Hypothalamus (tissue), 51 donors: ENCODE measurements at places on chromosomes 16 and 17.

GRCh38 chr16:56647641-56648431 is 3.9 kb upstream of the MT1B start:
- no peak for DNase-seq

DNA sequence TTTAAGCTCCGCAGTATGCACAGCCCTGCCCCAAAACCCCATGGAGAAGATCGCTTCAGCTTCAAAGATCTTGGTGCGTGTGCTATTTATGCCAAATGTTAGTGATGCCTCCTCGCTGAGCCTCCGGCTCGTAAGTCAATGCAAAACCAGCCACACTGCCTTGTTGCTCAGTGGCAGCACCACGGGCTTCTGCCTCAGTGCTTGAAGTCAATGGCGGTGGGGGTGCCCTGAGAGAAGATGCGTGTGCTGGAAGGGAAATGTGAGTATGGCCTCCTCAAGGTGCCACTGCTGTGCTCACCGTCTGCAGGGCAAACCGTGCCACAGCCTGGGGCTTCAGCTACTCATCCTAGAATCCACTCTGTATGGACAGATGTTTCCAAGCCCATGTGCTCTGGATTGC is 121.9 kb downstream of the XYLT1 start:
- DNase-seq, result no peak

- DNase-seq, result no peak
Observed at GRCh38 chr16:7420079-7420478, 87.4 kb downstream of the RBFOX1 start.

GRCh38 chr17:83136931-83137330 is 57.5 kb downstream of the METRNL start:
- DNase-seq, result no peak

GRCh38 chr16:22070361-22071330 is 21.7 kb upstream of the VWA3A start:
- DNase-seq, result no peak

DNA sequence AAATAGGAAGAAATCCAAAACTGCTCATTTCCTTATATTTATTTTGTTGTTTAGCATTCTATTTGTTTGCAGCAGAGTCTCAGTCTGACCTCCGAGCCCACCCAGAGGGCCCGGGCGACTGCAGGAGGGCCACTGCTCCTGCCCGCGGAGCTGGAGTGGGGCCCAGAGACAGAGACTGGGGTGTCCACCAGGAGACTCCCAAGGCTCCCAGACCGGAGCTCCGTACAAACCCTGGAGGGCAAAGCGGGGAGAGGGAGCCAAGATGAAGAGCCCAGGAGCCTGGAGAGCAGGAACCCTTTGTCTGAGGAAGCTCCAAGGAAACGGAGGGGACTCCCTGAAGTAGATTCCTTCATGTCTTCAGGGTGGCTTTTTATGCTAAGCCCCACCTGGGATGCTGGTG is 57.9 kb downstream of the AXIN2 start:
- no peak for DNase-seq

GRCh38 chr17:82230609-82231311 is 1.9 kb downstream of the SLC16A3 start:
- peak; percentile 25 for DNase-seq

DNA sequence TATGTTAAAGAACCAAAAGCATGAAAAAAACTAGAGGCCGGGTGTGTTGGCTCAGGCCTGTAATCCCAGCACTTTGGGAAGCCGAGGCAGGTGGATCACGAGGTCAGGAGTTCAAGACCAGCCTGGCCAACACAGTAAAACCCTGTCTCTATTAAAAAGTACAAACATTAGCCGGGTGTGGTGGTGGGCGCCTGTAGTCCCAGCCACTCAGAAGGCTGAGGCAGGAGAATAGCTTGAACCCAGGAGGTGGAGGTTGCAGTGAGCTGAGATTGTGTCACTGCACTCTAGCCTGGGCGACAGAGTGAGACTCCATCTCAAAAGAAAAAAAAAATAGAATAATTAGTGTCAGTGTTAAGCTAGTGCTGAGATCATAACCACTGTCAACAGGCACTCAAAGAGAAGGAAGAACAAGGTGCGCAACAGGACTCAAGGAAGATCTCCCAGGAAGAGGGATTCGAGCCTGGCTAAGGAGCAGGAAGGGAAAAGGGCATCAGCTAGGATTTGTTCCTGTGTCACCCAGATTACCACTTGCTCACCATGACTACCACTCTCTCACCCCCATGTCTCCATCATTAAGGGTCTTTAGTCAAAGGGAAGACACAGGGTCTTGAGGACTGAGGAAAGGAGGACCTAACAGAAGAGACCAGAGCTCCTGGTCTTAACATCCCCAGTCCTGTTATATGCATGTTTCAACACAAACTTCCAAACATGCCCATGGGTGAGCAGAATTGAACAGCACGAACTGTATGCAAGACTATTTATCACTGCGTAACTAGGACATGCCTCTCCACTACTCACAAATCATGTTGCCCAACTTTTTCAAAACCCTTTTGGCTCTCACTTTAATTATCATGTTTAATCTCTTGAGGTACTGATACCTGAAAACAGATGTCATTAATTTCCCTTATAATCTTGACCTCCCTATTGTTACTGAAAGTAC is 88.3 kb upstream of the PLEKHM1 start:
- no peak for DNase-seq

DNA sequence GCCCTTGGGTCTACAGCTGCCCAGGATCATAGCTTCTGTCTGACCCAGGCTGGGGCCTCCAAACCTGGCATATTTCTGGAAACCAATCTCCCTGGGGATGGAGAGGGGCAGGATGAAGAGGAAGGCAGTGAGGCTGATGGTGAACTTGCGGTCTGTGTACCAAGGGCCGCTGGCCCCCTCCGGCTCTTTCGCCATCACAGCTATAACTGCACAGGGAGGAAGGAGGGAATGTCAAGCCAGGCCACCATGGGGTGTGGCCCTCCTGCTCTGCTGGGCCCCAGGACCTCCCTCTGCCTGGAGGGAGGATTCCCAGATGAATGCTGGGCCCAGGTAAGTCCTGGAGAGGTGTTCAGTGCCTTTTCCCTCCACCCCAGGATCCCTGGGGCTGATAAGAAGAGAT is 6.3 kb downstream of the SLC38A7 start:
- no peak for DNase-seq

GRCh38 chr17:74325743-74326379 is at the start of gene KIF19:
Gene KIF19 (plus strand): TSS chr17:74326226. CDS start chr17:74326350, 124 bp downstream.
- DNase-seq, result peak; percentile 30

- DNase-seq, result no peak
Observed at GRCh38 chr16:27526180-27526579, 23.5 kb downstream of the GTF3C1 start.

DNA sequence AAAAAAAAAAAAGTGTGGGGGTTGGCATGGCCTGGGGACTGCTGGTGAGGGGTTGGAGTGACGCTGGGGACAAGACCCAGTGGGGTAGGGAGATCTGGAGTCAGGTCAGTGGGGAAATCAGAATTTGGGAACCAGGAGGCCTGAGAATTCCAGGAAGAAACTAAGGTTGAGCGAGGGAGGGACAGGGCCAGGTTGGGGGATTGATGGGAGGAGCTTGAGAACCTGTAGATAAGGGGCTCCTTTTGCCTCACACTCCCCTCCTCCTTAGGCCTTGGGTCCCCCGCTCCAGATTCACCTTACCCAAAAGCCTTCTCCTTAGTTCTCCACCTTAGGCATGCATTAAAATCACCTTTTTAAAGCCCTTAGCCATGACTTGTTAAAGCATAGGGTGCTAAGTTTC is 8.3 kb upstream of the PYDC1 start:
- no peak for DNase-seq

DNA sequence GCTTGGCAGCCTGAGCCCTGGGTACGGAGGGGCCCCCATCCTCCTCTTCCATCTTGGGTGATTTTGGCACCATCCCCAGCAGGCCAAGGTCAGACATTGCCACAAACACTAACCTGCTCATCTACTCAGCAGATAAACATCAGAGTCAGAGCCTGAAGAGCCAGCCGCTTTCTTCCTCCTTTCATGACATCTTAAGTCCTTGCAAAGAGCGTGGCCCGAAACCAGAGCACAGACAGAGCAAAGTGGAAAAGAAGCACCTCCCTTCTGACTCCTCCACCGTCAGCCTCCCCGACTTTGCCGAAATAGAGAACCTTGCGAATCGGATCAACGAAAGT is 60.4 kb upstream of the RPH3AL start:
- DNase-seq, result no peak

GRCh38 chr17:78781893-78782304 is at the start of gene CYTH1:
Gene CYTH1 (minus strand): TSS chr17:78782273. CDS start chr17:78782223, 50 bp downstream.
- DNase-seq, result no peak

GRCh38 chr16:81335669-81336068 is 20.9 kb downstream of the GAN start:
- no peak for DNase-seq

- DNase-seq, result peak; percentile 53
Observed at GRCh38 chr17:1169221-1169928, 10.4 kb downstream of the ABR start.

GRCh38 chr16:58709333-58709732 is 24.8 kb upstream of the SLC38A7 start:
- DNase-seq, result no peak

GRCh38 chr16:87996962-87997880 is 46.0 kb downstream of the BANP start:
- DNase-seq, result no peak

DNA sequence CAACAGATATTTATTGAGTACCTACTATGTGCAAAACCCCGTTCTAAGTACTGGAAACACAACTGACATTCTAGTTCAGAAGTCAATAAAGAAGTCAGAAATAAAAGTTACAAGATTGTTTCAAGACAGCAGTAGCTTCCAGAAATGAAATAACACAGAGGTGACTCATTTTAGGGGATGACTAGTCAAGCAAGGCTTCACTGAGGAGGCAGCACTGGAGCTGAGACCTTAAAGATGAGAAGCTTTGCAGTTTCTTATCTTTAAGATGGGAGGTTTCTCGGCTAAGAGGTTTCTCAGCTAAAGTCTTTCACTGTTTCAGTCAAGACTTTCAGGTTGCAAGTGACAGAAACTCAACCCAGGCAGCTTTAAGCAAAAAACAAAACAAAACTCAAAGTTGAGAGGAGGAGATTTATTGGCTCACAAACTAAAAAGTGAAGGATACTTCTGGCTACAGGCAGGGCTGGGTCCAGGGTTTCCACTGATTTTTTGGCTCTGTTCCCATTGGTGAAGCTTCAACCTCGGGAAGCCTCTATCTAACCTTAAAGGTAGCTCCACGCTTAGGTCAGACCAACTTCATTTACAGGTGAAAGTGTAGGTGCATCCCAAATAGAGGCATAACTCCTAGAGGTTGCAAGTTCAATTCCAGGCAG is 7.4 kb upstream of the MMP2 start:
- DNase-seq, result no peak

DNA sequence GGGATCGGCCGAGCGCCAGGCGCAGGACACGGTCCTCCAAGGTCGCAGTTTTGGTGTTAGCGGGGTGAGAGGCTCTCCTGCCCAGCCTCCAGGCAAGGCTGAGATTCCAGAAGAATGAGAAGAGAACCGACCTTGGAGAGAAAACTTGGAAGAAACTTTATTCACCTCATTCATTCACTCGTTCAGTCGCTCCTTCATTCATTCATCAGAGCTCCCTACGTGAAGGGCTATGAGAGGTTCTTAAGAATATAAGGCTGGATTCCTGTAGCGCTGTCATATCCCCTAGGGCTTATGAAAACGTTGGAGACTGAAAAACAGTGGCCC is 991 bp upstream of the MYH10 start:
- no peak for DNase-seq

- DNase-seq, result no peak
Observed at GRCh38 chr17:58306131-58306951, 22.3 kb downstream of the TSPOAP1 start.

DNA sequence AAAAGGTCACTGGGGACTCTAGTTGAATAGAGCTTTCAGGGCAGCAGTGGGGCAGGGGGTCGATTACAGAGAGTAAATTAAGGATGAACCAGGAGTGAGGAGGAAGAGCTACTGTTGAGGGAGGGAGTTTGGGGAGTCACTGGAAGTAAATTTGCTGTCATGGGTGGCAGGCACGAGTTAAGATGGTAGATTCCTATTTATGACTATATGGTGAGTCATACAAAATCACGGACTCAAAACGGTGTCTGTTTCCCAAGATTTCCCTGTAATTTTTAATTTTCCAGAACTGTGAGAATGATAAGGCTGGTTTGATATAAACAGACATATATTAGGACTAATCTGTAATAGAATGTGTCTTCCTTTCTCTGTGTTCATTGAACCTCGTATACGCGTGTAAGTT is 287.6 kb upstream of the GOT2 start:
- no peak for DNase-seq

GRCh38 chr16:68473358-68474070 is 25.2 kb upstream of the SMPD3 start:
- DNase-seq, result no peak

DNA sequence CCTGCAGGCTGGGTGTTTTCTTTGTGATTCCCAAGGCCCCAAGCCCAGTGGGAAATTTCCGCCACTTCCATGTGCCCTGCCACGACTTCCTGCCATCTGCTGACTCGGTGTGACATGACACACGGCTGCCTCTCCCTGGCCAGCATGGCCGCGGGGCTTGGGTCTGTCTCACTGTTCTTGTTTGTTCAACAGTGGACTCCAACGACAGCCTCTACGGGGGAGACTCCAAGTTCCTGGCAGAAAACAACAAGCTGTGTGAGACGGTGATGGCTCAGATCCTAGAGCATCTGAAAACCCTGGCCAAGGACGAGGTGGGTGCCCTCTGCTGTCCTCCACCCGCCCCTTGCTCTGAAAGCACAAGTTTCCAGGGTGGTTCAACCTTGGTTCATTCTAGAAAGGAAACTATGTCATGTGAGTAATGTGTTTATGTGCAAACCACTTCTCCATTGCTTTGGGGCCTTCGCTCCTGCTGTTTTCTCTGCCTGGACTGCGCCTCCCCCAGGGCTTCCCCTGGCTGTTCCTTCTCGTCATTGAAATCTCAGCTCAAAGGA is 26.8 kb downstream of the KNOP1 start:
- peak; percentile 26 for DNase-seq

DNA sequence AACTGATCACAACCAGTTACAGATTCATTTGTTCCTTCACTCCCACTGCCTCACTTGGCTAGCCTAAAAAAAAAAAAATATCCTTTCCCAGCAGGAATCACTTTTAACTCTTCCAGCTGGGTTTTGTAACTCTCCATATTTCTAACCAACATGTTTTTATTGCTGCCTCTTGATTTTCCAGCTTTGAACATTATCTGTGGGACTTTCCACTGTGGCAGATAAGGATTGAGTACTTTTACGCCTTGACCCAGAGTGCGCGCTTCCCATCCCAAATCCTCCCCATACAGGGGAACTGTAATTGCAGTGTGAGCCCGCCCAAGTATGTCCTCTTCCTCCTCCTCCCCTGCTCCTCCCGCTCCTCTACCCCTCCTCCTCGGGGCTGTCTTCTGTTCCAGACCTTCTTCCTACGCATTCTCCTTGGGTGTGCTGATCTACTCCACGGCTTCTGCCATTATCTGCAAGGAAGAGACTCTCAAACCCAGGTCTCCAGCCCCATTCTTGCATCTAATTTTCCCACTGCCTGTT is 43.4 kb downstream of the CYB5D2 start:
- no peak for DNase-seq

- no peak for DNase-seq
Observed at GRCh38 chr17:2178798-2179501, 124.0 kb downstream of the HIC1 start.
